ENCODE measurements at places on chromosomes 5 and 9.
A peak's percentile ranks its signal among the peaks of the same experiment; 100 is the strongest.

- DNase-seq, result no peak
Observed at GRCh38 chr9:89657765-89658164, 53.0 kb downstream of the GADD45G start.

DNA sequence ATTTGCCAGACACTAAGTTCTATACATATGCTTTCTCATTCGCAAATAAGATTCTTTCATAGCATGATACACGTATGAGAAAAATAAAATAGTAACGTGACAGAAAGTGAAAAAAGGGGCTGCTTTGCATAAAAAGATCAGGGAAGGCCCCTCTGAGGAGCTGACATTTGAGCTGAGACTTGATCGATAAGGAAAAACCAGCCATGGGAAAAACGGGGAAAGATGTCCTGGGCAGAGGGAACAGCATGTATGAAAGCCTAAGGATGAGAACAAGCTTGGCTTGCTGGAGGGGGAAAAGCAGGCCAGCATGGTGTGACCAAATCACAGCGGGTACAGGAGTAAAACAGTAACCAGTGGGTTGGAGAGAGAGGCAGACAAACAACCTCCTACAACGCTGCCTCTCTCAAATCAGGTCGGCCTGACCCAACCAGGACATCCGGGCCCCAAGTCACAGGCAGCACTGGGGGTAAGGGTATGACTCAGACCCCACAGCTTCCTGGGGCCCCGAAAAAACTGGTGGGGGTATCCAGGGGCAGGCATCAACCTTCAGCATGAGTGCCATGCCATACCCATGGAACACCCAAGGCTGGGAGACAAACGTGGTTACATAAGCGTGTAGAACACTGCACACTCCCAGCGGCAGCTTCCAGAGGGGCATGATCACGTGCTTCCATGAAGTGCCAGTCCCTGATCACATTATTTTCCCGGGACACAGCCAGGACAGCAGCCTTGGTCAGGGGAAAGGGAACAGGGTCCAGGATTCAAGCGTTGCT is 2.2 kb downstream of the TNIP1 start:
- DNase-seq, result no peak

DNA sequence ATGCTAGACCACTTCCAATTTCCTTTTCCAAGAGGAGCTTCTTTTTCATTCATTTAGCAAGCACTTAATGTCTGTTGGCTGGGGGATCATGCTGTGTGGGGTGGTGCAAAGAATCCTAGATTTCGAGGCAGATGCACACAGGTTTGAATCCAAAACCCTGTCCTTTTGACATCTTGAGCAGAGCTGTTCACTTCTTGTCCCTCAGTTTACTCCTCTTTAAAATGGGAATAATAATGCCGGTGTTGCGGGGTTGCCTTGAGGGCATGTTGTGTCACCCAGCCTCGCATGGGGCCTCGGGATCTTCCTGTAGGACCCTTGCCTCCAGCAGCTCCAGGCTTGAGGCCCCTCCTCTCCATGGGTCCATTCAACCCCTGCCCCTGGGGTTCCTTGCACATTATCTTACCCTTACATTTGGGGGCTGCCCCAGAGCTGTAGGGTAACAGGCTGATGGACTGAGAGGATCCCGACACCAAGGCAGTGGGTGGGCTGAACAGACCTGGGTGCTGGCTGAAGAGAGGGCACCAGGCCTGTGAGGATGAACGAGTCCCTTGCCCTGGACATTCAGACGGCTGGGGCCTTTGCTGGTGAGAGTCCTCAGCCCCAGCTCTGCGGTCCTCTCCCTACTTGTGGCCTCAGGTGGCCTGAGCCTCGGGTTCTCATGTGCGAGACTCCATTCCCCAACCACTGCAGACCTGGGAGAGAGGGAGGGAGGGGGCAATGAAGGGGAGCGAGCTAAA is 145.8 kb downstream of the BARX1 start:
- no peak for DNase-seq

GRCh38 chr9:97474372-97474925 is 27.0 kb upstream of the TMOD1 start:
- no peak for DNase-seq

DNA sequence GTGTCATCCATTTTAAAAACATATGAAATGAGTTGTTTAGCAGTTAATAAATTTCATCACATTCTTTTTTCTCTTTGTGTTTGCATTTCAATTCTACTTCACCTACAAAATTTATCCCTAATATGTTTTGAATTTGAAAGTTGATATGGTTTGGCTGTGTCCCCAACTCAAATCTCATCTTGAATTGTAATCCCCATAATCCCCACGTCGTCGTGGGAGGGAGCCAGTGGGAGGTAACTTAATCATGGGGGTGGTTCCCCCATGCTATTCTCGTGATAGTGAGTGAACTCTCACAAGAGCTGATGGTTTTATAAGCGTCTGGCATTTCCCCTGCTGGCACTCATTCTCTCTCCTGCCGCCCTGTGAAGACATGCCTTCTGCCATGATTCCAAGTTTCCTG is 200.1 kb downstream of the EPB41L4A start:
- DNase-seq, result no peak

DNA sequence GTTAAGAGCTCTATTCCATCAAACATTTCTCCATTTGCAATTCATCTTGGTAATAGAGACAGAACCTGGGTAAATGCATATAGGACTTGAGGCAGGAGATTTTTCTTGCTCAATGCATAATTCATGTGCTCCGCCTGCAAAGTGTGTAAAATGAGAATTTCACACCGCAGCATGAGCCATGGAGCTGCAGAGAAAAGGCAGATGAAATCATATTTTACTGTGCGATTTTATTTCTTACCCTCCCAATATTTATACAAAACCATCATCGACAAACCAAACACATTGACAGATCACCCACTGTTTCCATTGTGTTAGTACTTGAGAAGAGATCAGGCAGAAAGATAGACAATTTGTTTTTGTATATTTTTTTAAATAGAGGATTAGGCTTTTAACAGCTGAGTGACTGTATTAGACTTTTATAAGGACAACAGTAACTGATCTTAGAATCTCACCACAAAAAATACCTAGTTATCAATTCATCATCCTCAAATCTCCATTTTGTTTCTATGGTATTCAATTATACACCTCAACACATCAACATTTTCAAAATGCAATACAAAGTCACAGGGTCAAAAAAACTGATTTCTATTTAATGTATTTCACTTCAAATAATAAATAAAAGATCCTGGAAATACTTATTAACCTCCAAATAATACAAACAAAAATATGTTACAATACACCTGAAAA is 191.1 kb downstream of the AP3B1 start:
- DNase-seq, result peak; percentile 28

DNA sequence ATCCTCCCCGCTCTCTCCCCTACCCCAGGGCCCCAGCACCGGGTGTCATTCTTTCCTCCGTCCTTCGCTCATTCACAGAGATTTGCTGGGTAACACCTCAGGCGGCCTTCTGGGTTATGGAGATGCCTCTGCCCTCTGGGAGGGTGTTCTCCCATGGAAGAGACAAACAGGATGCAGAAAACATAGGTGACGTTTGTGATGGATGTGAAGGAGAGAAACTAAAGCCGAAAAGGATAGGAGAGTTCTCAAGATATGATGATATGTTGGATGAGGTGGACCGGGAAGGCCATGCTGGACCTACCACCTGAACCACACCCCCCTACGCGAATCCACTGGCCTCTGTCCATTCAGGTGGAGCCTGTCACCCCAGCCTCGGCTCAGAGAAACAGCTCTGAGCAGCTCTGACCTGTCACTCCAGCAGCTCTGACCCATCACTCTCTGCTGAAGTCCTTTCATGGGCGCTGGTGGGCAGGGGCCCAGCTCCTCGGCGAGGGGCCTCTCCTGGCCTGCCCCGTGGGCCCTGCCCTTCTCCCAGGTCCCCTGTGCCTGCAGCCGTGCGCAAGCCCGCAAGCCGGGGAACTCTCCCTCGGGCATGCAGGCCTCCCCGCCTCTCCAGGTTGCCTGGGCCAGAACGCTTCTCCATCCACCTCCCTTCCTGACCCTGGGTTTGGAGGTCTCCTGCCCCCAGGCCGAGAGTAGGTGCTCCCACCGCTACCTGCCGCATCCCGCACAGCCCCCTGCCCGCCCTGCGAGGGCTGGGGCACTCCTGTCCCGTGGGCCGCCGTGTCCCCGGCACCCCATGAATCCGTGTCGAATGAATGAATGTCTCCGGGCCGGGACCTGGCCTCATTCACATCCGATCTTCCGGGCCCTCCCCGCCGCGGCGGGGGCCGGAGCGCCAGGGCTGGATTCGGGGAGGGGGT is 717 bp upstream of the NCS1 start:
- no peak for DNase-seq

DNA sequence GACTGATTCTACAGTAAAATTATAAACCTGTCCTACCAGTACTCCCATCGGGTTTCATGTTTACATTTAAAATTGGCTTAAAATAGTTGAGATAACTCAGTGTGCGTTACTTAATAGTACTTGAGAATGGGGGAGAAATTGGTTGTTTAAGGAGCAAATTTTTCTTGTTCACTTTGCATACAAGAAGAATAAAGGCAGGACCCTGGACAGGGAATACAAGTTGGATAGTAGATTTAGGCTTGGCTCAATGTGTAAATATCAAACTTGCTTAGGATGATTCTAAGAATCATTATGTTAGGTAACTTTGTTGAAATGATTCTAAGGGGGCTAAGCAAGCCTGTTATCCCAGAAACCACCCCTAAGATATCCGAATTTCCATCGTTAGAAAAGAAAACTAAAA is 448.4 kb upstream of the TLE4 start:
- DNase-seq, result no peak

GRCh38 chr9:109652971-109653370 is 127.0 kb upstream of the PALM2AKAP2 start:
- no peak for DNase-seq

DNA sequence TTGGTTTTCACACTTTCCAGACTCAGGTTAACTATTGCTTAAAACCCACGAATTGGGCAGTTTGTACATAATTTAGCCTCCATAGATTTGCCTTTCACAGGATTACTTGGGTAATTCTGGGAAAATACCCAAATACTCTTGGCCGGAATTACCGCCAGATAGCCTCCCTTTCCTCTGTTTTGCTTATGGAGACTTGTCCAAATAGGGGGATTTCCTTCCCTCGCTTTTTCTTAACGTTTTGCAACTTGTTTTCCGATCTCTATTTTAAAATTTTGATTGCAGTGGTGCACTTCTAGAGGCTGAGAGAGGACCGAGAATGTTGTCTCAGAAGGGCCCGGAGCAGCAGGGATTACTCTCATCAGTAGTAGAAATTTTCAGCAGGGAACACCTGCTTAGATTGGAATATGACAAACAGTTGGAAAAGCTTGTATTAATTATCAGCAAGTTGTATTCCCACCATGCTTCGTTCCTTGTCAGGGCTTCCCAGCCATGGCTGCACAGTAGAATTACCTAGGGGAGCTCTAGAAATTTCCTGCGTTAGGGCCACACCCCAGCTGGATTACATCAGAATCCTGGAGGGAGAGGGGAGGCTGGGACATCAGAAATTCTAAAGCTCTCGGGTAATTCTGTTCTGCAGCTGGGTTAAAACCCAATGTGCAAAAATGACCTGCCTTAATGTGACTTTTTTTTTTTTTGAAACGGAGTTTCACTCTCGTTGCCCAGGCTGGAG is 329.1 kb downstream of the SH3GL2 start:
- DNase-seq, result no peak

DNA sequence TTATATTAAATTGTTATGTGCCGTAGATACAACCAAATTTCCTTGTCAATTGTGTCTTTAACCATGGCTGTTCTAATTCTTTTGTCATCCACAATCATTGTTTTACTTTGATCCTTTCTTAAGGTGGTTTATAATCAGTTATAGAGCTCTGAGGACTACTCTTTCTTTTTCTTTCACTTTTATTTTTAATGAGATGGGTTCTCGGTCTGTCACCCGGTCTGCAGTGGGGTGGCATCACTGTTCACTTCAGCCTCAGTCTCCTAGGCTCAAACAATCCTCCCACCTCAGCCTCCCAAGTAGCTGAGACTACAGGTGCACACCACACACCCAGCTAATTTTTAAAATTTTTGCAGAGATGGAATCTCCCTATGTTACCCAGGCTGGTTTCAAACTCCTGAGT is 74.2 kb downstream of the ANXA2R start:
- DNase-seq, result no peak

GRCh38 chr9:77710965-77711648 is 63.0 kb upstream of the GNA14 start:
- no peak for DNase-seq

GRCh38 chr9:21661626-21662025 is 140.8 kb upstream of the MTAP start:
- DNase-seq, result no peak

- DNase-seq, result no peak
Observed at GRCh38 chr5:174732036-174733020, 7.9 kb downstream of the MSX2 start.

- DNase-seq, result peak; percentile 40
Observed at GRCh38 chr9:137237759-137238726, 3.0 kb upstream of the TUBB4B start.

DNA sequence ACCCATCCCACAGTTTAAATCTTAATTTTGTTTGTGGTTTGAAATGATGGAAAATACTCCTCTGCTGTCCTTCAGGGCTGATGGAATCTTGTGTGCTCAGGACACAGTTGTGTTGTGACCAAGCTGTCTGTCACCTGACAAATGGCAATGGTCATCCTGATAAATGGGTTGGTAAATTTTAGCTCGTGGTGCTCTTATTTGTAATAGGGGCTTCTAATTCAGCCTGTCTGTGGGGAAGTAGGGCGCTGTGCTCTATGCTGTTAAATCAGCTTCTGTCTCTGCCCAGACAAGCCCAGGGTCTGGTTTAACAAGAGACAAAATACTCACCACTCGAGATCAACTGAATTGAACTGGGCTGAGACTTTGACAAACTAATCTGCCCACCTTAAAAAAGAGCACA is 4.5 kb downstream of the LRRTM2 start:
- DNase-seq, result no peak

DNA sequence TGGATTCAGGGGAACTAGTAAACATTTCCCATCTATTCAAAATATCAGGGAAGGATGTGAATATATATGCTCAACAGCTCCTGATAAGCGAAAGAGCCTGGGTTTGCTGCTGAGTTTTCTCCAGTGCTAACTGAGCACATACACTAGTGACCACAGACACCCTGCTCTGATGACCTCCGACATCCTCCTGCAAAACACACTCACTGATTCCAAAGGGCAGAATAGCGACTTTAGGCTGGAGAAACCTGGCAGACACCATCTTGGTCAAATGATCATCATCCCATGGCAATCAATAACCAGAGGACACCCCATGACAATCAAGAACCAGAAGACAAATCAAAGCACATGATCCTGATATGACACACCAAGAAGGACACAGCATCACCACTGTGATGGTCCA is 9.2 kb upstream of the GADD45G start:
- no peak for DNase-seq

- no peak for DNase-seq
Observed at GRCh38 chr5:45454114-45454513, 242.1 kb downstream of the HCN1 start.

GRCh38 chr5:130078661-130079060 is 174.4 kb downstream of the CHSY3 start:
- DNase-seq, result no peak

- DNase-seq, result no peak
Observed at GRCh38 chr9:123946101-123946821, 16.3 kb upstream of the DENND1A start.

- no peak for DNase-seq
Observed at GRCh38 chr5:95220381-95220780, 64.5 kb downstream of the MCTP1 start.

GRCh38 chr9:91948597-91949391 is 1.2 kb downstream of the ROR2 start:
- DNase-seq, result peak; percentile 75
